Stimulated activated CD8-positive, alpha-beta memory T cell treated with anti-CD3 and anti-CD28 coated beads, Interleukin-7, amount 100 ng/mL, for 1 hour (primary cell): ENCODE measurements at places on chromosomes 2 and 18.

DNA sequence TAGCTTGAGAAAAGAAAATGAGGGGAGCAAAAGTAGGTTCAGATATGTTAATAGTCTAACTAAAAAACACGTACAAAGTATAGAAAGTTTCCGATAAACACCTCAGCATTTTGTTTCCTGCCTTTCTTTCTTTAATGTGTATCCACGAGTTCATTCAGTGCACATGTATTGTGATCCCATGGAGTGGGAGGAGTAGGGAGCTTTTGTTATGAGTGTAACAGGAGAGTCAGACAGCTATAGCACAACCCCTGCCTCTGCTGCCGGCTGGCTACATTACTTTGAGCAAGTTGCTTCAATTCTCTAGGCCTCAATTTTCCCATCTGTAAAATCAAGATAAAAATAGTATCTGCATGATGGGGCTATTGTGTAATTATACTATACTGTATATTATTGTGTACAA, 249.2 kb upstream of the FIGN start:
- no peak for DNase-seq

DNA sequence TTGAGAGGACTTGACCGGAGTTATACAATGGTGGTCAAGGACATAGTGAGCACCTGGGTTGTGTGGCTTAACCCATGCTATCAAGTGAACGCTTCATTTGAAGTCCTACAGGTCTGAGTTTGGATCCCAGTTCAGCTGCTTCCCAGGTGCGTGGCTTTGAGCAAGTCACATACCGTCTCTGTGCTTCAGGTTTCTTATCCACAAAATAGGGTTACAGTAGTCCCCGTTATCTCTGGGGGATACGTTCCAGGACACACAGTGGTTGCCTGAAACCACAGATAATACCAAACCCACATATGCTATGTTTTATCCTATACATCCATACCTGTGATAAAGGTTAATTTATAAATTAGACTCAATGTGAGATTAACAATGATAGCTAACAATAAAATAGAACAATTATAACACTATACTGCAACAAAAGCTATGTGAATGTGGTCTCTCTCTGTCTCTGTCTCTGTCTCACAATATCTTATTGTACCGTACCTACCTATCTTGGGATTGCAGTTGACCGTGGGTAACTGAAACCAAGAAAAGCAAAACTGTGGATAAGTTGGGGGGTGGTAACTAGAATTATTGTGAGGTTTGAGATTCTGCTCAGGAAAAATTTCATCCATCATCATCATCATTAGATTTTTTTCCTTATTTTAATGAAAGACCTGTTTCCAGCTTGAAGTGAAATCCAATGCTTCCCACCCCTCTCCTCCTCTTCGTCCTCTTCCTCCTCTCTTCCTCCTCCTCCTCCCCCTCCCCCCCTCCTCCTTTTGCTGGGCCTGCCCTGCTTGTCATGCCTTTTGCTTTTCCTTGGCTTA, 22.7 kb downstream of the LBH start:
- DNase-seq = no peak

GRCh38 chr2:193467276-193467987, 1272.7 kb upstream of the TMEFF2 start:
- DNase-seq = no peak

- peak; percentile 8 for DNase-seq
Measured at GRCh38 chr2:204177977-204178522, 241.5 kb downstream of the ICOS start.

DNA sequence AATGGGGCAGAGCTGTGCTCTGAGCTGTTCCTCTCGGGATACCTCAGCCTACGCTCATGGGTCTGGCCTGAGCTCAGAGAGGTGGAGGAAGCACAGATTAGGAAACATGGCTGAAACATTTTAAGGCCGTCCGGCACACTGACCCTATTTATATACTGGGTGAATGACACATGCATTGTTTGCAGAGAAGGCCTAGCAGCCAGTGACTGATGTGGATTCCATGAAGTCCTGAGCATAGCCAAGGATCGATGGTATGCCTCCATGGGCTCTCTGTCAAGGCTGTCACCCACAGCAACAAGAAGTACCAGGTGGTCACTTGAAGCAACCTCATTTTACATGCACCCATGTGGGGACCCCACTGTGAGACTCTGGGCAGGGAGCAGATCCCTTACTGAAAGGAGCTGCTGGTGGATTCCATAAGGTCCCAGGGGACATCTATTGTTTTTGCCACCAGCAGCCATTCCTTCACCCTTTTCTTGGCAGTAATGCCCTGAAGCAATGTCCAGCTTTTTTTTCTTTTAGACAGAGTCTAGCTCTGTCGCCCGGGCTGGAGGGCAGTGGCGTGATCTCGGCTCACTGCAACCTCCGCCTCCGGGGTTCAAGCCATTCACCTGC, 8.4 kb downstream of the PTMA start:
- no peak for DNase-seq

- DNase-seq = no peak
Measured at GRCh38 chr2:98356729-98357128, 10.5 kb downstream of the CNGA3 start.
